Activated naive CD8-positive, alpha-beta T cell treated with anti-CD3 and anti-CD28 coated beads, Interleukin-2, amount 50 U/mL, for 24 hours (primary cell): ENCODE measurements at places on chromosomes 3 and 15.

DNA sequence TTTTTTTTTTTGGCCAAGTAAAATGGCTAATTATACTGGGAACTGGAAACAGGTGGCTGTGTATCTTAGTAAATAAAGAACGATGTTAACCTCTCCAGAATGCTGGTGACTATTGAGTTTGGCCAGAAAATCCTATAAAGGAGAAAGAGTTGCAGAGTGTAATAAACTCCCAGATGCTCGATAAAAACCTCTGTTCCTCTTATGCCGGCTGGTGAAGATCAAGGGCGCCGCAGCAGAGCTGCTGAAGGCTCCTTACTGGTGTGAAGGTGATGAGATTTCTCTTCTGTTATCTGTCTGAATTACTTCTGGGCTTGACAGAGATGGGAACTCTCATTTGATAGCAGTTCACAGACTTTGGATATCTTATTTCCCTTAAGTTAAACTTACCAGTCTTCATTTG, 104.6 kb downstream of the PTPRG start:
- no peak for DNase-seq

- DNase-seq = no peak
Observed at GRCh38 chr3:141729240-141729639, 8.9 kb upstream of the RNF7 start.

GRCh38 chr3:179933080-179933479, 103.7 kb downstream of the PEX5L start:
- no peak for DNase-seq

DNA sequence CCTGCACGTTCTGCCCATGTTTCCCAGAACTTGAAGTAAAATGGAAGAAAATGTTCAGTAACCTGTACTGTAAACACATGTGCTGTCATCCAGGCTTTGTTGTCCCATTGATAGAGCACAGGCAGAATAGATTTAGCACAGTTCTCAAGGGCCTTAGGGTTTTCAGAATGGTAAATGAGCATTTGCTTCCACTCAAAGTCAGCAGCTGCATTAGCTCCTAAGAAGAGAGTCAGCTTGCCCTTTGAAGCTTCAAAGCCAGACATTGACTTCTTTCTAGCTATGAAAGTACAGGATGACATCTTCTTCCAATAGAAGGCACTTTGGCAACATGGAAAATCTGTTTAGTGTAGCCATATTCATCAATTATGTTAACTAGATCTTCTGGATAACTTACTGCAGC, 76.2 kb upstream of the TMEM108 start:
- DNase-seq = no peak

- DNase-seq = no peak
Observed at GRCh38 chr15:96374499-96374898, 44.0 kb downstream of the NR2F2 start.

GRCh38 chr15:71128939-71129562, 13.8 kb downstream of the THSD4 start:
- DNase-seq = no peak

- no peak for DNase-seq
Observed at GRCh38 chr3:123733805-123734526, 149.1 kb upstream of the HACD2 start.

GRCh38 chr3:102443021-102443420, 8.2 kb downstream of the ZPLD1 start:
- DNase-seq = no peak

DNA sequence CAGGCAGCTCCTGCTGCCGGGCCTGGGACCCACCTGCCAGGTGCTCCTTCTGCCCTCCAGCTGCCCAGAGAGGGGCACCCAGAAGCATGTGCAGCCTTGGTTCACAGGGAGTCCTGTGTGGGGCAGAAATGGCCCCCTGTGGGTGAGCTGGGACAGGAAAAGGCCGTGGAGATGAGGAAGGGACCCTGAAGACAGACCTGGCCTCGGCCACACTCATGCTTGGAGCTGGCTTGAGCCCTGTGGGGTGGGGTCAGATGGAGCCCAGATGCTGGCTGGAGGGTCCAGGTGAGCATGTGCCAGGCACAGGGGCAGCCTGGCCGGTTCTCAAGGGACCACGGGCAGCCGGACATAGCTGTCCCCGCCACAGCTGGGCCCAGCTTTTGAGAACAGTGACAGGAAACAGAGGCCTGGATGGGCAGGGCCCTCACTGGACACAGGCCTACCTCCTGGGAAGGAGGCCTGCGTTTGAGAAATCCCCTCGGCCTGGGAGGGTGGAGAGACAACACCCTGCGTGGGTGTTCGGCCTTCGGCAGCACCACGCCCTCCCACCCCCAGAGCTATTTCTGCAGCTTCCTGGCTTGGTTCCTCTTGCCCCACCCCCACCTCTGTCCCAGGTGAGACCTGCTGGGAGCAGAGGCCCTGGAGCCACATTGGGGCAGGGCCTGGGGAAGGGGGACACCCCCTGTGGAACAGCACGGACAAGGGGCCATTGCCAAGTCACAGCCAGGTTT, 132.6 kb upstream of the MEF2A start:
- DNase-seq = no peak

DNA sequence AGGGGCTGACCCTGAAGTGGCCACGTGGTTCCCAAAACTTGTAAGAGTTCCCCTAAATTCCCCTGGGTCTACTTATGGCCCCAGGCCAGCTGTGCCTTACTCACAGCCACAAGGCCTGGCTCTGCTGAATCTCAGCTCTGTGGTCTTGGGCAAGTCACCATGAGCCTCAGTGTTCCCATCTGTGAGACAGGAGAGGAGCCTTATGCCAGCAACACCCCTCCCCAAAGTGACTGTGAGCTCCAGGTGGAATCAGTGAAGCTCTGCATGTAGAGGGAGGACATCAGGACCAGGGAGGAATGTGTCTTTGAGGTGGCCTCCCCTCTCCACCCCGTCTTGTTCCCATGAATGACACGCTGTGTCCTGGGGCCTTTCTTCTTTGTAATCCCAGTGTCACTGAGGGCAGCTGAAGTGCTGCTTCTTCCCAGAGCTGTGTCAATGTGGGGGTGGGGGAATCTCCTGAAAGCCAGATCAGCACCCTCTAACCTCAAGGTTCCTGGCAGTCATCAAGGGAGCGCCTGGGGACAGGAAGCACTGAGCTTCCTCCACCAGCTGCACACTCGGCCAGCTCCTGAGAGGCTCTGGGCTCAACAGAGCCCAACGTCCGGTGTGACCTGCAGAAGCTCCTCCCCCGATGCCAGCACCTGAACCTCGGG, 258.9 kb downstream of the UACA start:
- DNase-seq = peak; percentile 55

GRCh38 chr3:161454615-161455014, 42.0 kb upstream of the OTOL1 start:
- DNase-seq = no peak

DNA sequence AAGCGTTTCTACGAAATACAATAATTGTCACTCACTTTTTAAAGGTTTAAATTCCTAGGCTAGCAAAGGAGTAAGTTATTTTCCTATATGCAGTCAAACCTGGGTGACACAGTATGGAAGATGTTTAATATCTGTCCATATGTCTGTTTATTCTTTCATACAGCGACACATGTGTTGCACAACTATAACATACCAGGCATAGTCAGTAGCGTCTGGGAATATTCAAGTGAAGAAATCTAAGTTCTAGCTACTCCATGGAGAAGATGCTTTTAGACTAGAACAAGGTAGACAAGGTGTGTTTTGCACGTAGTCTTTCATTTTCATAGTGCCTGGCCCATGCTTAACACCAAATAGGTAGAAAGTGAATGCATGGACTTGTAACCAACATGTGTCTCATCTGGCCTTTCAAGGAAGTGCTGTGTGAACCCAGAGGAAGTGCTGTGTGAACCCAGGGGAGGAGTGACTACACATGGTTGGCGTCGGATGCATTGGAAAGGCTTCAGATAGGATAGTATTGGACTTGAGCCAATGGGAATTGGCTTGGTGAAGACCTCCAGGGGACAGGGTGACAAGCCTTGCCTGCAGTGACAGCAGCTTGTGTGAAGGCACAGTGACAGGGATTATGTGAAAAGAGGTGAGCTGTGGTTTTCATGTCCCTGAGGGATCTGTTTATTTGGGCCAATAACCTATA, 267.0 kb downstream of the PTPRG start:
- DNase-seq = no peak

- DNase-seq = no peak
Observed at GRCh38 chr3:69239063-69239462, 116.7 kb upstream of the LMOD3 start.

GRCh38 chr3:8864402-8865350, 95.3 kb upstream of the OXTR start:
- no peak for DNase-seq

DNA sequence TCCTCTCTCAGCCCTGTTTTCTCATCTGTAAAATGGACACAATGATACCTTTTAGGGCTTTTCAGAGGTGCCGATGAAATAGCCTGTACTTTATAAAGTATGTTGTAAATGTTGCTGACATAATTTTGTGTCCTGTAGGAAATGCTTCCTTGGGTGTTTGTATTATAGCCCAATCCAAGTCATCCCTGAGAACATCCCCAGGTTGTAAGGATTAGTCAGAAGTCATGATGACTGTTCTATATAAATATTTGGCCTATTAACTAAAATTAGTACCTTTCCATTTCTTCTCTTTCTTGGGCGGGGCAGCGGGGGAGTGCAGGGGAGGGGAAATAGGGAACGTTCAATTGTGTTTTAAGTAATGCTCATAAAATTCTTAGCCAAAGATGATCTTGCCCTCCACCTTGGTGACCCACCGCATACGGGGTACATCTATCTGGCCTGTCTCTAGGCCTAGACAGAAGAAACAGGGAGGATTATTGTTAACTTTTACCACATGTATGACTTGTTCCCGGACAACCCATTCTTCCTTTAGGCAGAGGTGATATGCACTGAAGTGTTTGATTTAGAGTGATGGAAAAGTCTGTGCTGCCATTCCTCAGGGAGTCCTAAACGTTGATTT, 120.7 kb downstream of the VGLL4 start:
- DNase-seq = no peak

GRCh38 chr15:66405615-66406014, 18.9 kb downstream of the MAP2K1 start:
- no peak for DNase-seq

- no peak for DNase-seq
Observed at GRCh38 chr15:98694161-98694560, 45.8 kb downstream of the IGF1R start.

GRCh38 chr3:8445861-8446260, 55.8 kb upstream of the LMCD1 start:
- DNase-seq = no peak

GRCh38 chr3:47007001-47007400, 27.5 kb downstream of the NBEAL2 start:
- no peak for DNase-seq

- DNase-seq = no peak
Observed at GRCh38 chr3:50696276-50696675, 21.5 kb downstream of the DOCK3 start.

DNA sequence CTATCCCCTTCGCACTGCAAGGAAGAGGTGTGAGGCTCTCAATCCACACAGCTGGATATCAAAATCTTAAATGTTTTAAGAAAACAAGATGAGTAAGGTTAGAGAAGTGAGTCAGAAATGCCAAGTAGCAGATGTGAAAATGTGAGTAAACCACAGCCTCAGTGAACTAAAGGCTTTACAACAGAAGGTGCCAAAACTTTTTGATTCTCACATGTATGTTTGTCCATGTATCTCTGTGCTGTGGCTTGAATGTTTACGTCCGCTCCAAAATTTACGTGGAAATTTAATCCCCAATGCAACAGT, 126.8 kb upstream of the PFN2 start:
- DNase-seq = no peak
